ENCODE measurements at places on chromosomes 2 and 18. TPM values are rescaled to one million over a fixed set of nuclear protein-coding genes. Genes with fewer than 3 reads are reported as not detected.

Gene GAD1
- total RNA-seq = not detected

Gene CHRND
- not detected for total RNA-seq

- DNase-seq = no peak
Observed at GRCh38 chr2:182302174-182302573, 124.7 kb downstream of the PDE1A start.

DNA sequence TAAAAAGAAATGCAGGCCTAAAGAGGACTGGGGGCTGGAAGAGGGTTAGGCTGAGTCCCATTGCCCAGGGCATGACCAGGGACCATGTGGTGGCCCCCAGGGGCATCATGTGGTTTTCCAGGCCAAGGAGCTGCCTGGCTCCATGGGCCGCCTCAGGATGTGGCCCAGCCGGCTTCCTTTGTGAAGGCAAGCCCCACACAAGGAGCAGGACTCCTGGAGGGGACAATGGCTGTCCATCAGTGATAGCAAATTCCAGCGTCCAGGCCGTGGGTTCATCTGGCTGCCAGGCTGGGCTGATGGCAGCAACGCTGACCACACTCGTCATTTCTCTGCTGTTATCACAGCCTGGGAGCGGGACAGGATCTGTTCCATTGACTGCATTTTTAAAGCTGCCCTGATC lies 82.5 kb downstream of the GBX2 start:
- DNase-seq = no peak

Measured in upper lobe of right lung (tissue), 1 donor.